ENCODE measurements at places on chromosomes 1 and 21. TPM values are rescaled to one million over a fixed set of nuclear protein-coding genes. Genes with fewer than 3 reads are reported as not detected.

Gene OR2L8
- not detected for total RNA-seq

Gene SPRR1B
- not detected for total RNA-seq

Gene GPR153
- total RNA-seq = 8.3 TPM

Gene MXRA8
- 103 TPM for total RNA-seq

Gene GSTM2
- total RNA-seq = 50.4 TPM

Gene TMPRSS3
- not detected for total RNA-seq

Gene NEK2
- not detected for total RNA-seq

Gene AKNAD1
- 0.13 TPM for total RNA-seq

Gene TRIM58
- 3.0 TPM for total RNA-seq

Gene PODN
- 110 TPM for total RNA-seq

- DNase-seq = no peak
Observed at GRCh38 chr1:214471458-214471857, 79.9 kb downstream of the PTPN14 start.

- no peak for DNase-seq
Observed at GRCh38 chr21:14687268-14687625, 141.1 kb upstream of the SAMSN1 start.

GRCh38 chr1:2320006-2320405 is 71.3 kb downstream of the MORN1 start:
- no peak for DNase-seq

GRCh38 chr1:32896451-32896850 is 4.7 kb downstream of the TMEM54 start:
- no peak for DNase-seq

- no peak for DNase-seq
Observed at GRCh38 chr1:109989506-109990301, 5.1 kb downstream of the AHCYL1 start.

DNA sequence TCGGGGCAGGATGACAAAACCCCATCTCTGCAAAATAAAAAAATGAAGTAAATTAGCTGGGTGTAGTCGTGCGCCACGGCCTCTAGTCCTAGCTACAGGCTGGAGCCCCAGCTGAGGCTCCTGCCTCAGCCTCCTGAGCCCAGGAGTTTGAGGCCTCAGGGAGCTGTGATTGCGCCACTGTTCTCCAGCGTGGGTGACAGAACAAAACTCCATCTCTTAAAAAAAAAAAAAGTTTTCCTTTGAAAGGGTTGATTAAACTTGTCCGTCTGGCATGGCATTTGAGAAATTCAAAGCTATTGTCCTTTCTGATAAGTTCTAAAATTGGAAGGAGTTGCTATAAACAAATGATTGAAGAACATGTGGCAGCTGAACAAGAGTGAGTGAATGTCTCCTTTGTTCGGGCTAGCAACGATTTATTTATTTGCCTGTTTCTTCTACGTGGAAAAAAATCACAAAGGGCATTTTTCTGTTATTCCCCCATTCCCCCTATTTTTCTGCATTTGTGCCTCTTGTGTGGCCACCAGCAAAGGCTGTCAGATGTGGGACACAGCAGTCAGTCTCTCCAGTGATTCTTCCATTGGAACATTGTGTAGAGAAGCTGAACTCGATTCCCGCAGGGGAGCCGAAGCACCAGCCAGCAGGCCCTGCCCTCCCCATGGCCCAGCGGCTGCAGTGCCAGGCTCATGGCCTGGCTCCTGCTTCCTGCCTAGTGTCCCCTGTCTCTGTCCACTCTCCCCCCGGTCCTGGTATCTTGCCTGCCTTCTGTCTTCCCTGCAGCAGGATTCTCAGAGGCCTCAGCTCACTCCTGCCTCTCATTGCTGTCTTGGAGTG is 21.5 kb upstream of the PWP2 start:
- DNase-seq = no peak

DNA sequence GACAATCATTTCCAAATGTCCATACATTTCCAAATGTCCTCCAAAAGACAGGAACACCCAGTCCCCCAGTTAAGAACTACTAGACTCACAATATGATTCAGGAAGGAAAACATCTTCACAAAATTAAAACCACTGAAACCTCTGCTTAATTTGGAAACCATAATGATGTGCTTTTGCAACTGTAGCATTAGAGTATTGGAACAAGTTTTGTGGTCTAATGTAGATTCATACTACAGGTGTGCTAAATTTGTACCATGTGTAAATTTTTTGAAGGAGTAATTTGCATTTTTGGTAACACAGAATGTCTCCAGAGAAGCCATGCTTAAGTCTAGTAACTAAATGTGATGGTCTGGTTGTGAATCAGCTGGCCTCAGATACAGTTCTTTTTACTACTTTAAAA is 129.6 kb downstream of the DPYD start:
- no peak for DNase-seq

GRCh38 chr1:35112668-35113067 is 33.5 kb downstream of the ZMYM1 start:
- DNase-seq = no peak

- no peak for DNase-seq
Observed at GRCh38 chr1:247366926-247367645, 35.4 kb upstream of the ZNF496 start.

GRCh38 chr21:27466140-27466539 is 499.3 kb upstream of the ADAMTS5 start:
- DNase-seq = no peak

DNA sequence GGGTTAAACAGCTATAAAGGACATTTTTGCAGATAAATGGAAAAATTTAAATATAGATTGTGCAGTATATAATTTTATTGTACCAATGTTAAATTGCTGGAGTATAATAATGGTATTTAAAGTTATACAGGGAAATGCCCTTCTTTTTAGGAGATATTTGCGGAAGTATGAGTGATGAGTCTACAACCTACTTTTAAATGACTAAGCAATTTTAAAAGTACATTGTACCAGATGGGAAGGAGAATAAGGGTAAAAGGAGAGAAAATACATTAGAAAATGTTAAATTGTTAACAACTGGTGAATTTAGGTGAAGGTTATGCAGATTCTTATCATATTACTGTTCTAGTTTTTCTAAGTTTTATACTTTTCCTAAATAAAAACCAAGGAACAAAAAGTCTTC is 91.8 kb downstream of the ZZZ3 start:
- DNase-seq = no peak

DNA sequence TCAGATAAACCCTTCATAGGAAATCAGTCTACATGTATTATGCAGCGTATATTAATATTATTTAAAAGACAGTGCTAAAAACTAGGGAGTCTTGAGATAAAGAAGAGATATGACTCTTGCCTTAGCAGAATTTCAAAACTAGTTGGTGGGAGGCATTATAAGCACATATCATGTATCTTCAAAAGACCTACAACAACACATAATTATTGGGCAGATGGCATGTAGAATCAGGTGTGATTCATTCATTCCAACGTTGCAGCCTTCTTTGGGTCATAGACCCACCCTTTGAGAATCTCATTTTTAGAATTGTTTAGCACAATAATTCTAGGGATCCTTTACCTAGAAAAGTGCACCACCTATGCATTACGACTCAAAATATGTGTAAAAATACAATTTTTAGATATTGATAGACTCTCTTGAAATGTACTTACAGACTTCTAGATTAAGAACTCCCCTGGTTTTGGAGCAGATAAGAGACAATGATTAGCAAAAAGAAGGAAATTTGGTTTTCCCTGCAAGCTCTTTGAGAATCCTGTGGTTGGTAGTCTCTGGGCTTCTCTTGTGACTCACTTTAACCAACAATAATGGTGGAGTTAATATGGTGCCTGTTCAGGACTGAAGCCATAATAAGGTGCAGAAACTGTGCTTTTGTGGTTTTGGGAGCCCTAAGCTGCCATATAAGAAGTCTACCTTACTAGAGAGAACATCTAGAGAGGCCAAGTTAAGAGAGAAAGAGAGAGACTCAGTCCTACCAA is 85.3 kb upstream of the RGS4 start:
- no peak for DNase-seq

DNA sequence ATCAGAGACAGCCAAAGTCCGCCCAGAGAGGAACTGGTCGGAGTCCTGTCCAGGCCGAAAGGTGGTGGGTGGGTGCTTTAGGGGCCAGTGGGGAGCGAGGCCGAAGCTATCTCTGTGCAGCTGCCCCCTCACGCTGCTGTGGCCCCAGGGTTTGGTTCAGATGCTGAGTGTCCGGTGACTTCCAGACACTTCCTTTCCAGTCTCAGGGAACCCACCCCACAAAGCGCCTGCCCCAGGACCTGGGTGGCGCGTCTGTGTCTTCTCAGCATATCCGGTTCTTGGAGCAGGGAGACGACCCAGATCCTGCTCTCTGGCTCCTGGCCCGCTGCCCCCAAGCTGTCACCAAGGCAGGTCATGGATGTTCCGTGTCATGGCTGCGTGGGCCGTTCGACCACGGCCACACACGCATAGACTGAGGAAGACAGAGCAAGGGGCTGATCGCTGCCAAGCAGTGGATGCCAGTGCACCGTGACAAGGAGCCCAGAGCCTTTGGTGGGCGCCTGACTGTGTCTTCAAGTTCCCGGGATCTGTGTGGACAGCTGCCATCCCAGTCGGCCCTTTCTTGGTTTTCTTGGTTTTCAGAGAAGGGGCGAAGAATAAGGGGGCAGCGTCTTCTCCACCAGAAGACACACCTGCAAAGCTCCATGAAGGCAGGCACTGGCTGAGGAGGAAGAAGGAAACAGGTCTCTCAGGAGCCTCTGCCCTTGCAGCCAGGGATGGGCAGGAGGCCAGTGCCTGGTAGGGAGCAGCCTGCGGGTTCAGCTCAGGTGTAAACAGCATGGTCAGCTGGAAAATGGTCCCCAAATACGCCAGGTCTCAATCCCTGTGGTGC is 22.9 kb upstream of the COL18A1 start:
- no peak for DNase-seq

Data from esophagus muscularis mucosa (tissue), 4 donors.